Activated naive CD4-positive, alpha-beta T cell treated with anti-CD3 and anti-CD28 coated beads, Interleukin-2, amount 10 ng/mL, durations not matched to agents 7 days and 5 days (primary cell): ENCODE measurements at places on chromosomes 6 and 20.

- DNase-seq: no peak
These were observed 1107.3 kb upstream of the MAP3K7 start for GRCh38 chr6:91694016-91694654.

GRCh38 chr6:36848658-36849441 lies 9.6 kb upstream of the CPNE5 start:
- no peak for DNase-seq

DNA sequence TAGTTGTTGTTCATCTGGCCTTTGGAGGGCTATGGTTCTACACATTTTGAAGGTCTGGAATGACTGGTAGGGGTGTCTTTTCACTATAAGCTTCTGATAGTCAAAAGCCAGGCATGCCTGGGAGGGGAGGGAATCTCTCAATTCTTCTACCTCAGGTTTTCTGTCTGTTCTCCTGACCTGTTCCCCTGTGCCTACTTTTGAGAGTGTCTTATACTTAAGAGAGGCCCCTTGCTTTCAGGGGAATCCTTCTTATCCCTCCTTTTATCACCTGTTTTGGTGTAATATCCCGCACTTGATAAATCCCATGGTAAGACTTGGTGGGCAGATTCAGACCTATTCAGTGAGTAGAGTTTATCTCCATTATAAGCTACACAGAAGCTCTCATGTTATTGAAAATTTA lies 10.4 kb upstream of the SLC13A3 start:
- DNase-seq: no peak

DNA sequence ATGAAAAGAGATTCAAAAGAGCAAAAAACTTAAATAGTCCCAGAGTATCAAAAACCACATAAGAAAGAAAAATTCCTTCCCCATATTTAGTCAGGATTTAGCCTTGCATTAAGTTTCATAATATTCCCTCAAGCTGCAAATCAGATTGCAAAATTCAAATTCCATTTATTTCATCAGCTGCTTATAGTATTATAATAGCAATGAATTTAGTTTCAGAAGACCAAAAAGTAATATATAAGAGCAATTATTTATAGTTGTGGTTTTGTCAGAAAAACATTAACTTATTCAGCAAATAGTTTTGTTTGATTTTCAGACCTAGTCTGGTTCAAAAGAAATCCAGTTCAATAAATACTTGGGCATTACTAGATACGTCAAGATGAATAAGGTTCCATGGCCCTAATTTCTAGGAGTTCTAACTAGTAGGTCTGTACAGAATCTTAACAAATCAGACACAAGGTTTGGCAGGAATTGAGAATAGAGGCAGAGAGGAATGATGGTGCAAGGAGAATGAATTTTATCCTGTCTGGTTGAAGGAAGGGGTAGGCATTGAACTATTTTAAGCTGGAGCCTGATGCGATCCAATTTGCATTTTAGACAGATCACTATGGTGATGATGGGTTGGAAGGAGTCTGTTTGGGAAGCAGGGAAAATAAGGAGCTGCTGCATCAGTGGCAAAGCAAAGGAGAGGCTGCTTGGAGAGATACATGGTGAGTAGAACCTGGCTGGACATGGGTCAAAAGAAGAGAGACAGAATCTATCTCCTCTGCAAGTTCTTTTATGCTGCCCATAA lies 163.9 kb upstream of the STXBP5 start:
- no peak for DNase-seq

DNA sequence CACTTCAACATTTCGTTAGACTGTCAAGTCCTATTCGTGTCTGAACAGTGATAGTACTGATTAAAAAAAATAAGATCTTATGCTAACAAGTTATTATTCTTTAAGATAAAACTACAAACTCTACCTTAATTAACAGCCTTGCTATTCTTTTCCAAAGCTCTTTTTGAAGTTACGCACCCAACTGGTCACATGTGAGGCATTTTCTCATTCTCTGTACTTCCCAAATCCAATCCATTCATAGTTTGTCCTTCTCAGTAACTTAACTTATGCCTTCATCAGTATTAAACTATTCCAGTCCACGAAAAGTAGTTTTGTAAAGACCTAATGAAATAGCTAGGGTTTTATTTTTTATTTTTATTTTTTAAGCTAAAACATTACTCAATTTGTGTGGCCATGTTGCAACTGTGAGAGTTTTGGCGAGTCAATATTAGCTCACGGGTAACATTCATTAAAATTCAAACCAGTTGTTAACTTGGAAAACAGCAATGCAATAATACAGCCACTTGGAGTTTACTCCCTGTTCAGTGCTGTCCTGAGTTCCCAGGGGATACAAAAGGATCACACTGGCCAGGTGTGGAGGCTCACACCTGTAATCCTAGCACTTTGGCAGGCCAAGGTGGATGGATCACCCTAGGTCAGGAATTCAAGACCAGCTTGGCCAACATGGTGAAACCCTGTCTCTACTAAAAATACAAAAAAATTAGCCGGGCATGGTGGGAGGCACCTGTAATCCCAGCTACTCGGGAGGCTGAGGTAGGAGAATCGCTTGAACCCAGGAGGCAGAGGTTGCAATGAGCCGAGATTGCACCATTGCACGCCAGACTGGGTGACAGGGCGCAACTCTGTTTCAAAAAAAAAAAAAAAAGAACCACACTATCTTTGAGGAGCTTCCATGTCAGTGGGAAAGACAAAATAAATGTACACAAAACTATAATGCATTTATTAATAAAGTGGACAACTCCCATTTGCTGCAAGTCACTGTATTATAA lies 27.9 kb upstream of the EEF1A1 start:
- DNase-seq: no peak

GRCh38 chr20:53828682-53829254 lies 235.1 kb upstream of the ZNF217 start:
- no peak for DNase-seq

DNA sequence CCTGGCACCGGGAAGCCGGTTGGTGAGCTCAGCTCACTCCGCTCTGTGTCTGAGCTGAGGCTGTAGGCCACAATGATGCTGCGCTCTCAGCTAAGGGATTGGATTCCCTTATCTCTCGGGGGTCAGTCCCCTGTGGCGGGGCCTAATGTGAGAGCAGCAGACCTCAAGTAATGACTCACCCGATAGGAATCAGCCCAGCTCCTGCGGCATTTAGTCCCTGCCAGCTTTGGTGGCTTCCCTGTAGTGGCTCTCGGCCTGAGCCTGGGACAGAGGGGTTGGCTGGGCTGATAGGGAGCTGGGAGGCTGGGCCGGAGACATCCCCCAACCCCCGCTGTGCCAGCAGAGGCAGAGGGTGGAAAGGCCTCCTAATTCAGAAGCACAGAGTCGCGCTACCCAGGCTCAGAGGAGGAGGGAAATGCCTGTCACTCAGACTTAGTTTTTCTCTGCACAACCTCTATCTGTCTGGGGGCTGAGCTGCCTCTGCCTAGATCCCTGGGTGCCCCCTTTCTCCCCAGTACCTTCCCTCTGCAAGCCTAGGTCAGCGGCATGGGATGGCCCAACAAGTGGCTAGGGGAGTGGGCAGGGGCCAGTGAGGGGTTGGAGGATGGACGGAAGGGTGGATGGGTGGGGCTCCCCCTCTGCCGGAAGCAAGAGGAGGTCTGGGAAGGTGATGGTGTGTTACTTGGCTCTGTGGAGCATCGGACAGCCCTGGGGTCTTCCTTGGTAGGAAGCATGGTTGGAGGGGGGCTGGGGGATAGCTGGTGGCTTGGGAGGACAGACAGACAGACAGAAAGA lies 92.2 kb downstream of the CDH22 start:
- no peak for DNase-seq

DNA sequence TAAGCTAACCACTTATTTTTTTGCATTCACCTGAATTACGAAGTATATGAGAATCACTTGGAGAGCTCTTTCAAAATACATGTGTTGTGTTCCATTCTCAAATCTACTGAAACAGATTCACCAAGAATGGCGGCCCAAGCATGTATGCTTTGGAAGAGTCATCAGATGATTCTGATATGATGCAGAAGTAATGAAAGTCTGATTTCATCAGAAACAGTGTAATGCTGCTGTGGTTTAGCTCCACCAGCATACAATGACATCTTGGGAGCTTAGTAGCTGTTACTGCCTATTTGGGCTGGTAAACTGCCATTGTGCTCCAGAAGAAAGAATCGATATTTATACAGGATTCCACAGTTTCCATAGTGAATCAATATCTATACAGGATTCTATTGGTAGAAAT lies 52.9 kb downstream of the UBR2 start:
- no peak for DNase-seq

GRCh38 chr20:51491393-51491792 lies 51.1 kb downstream of the NFATC2 start:
- no peak for DNase-seq

DNA sequence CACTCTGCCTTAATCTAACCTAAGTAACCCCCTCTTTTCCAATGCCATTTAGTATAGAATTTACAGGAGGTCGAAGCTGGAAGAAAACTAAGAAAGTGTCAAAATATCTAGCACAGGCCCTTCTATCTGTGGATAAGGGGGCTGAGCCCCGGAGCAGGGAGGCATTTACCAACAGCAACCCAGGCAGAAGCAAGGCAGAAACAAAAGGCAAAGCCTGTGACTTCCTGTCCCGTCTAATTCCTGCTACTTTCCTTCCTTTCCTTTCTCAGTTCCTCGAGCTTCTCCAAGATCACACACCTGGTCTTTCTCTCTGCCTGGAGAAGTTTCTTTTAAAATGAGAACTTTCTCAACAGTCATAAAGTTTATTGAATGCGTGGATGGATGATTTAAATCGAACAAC lies 146.0 kb downstream of the FOXA2 start:
- DNase-seq: no peak

DNA sequence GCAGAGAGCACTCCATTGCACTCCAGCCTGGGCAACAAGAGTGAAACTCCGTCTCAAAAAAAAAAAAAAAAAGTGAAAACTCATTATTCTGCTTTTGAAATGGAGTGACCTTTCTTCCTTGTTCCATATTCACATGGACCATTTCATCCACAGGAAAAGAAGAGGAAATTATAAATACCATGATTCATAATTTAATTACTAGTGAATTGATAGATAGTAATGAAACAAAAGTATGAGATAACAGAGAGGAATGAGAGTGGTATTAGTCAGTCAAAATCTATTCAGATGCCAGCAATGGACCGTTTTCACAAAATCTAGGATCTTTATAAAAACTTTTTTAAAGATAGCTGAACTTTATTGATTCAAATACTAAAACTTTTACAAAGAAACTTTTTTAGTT lies 443.1 kb upstream of the FLRT3 start:
- no peak for DNase-seq

GRCh38 chr6:41345901-41346300 lies 10.5 kb downstream of the NCR2 start:
- DNase-seq: no peak

- DNase-seq: no peak
These were observed 1.5 kb downstream of the PPIL1 start for GRCh38 chr6:36873115-36873514.

DNA sequence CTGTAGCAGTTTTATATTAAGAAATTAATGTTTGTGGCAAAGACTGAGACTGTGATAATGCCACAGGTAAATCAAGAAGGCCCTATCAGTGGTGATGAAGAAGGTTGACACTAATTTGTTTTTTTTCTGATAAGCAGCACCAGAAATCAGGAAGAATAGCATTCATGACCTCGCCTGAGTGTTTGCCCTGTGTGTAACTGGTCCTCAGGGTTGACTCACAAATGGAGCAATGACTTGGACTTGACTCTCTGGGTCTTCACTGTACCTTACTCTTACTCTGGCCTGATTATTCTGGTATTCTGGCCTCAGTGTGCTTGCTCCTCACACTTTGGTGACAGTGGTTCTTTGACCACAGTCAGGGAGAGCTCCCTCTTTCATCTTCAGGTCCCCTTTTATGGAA lies 243.9 kb downstream of the HAO1 start:
- DNase-seq: no peak

DNA sequence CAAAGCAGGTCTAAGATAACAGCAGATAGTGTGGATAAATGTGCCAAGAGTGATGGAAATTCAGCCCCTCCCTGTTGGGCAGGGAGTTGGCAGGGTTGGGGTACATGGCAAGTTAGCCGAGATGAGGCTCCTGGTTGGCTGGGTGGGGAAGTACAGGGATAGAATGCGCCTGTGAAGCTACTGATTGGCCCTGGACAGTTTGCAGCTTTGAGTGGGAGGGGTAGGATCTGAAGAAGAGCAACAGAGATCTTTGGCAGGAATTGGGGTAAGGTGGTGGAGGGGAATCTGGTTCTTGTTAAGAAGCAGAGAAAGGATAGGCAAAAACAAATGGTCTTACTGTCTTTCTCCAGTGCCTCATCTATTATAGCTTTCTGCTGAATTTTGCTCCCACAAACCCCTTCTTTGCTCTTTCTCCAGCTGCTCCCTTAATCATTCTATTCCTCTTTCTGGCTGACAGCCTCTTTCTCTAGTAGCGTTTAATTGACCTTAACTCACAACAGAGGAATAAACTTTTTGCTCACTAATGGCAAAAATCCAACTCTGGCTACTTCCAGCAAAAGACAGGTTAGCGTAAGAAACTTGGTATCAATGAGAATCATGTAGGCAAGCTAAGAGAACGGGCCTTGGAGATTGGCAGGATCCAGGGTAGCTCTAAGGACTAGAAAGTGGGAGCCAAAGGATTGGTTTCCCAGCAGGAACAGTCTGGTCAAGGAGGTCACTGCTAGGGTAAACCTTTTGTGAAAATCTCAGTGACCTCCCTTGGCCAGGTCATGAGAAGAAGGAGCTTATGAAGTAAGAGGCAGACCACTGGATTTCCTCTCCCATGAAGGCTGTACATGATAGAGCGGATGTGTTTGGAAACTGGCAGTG lies 86.3 kb upstream of the CARMIL1 start:
- no peak for DNase-seq

DNA sequence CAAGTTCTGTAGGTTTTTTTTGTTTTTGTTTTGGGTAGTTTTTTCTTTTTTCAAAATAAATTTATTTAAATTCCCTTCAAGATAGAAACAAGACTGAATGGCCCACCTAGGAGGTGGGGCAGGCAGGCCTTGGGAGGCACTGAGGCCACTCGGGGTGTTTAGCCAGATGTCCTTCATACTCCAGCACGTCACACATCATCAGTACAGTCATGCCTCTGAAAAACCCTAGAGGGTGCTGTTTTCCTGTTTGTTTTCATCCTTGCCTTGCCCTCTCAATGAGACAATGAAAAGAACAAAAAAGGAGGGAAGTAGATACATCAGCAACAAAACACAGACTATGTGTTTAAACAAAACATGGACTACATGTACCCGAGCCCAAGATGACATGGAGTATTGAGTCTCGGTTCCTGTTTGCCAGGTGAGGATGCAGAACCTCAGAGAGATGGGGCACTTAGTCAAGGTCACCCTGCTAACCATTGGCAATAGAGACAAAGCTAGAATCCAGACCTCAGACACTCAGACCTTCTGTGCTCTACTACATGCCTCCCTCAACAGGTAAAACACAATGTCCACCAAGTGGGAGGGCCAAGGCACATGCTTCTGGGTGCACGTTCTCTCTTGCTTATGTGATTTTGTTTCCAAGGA lies 26.8 kb upstream of the CLIC5 start:
- DNase-seq: peak; percentile 25
